ENCODE measurements at places on chromosomes 6 and 20. TPM values are rescaled to one million over a fixed set of nuclear protein-coding genes. Genes with fewer than 3 reads are reported as not detected.

SLC2A10 gene
- polyA plus RNA-seq, result 2.3 TPM

NMBR gene
- polyA plus RNA-seq, result not detected

NCOA6 gene
- 13.6 TPM for polyA plus RNA-seq

DNA sequence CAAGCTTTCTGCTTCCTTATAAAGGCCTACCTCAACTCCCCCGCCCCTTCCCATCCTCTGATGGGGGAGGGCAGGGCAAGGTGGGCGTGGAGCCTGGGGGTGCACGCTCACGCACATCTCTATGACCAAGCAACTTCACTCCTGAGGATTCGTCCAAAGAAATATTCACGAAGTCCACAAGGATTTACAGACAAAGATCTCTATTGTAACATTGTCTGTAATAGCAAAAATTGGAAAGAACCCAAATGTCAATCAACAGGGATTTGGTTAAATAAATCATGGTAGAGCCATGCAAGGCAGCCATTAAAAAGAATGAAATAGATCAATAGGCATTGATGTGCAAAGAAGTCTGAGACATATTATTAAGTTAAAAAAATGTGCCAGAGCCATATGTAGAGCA is 130.4 kb upstream of the AFDN start:
- DNase-seq, result no peak
- no peaks in the 10 kb centered on the region for H3K36me3 ChIP-seq
- no peaks in the 10 kb centered on the region for H3K27me3 ChIP-seq
- no peak overlapping the region for H3K27ac ChIP-seq
- H3K4me3 ChIP-seq, result no peak overlapping the region
- peaks cover 30% of the 10 kb centered on the region for H3K4me1 ChIP-seq

- H3K4me3 ChIP-seq, result no peak overlapping the region
- H3K36me3 ChIP-seq, result no peaks in the 10 kb centered on the region
- H3K4me1 ChIP-seq, result no peaks in the 10 kb centered on the region
- H3K27me3 ChIP-seq, result no peaks in the 10 kb centered on the region
- H3K27ac ChIP-seq, result no peak overlapping the region
These were observed 53.2 kb downstream of the SAMD5 start for GRCh38 chr6:147561726-147562125.
